ENCODE measurements at places on chromosomes 1 and 21.

DNA sequence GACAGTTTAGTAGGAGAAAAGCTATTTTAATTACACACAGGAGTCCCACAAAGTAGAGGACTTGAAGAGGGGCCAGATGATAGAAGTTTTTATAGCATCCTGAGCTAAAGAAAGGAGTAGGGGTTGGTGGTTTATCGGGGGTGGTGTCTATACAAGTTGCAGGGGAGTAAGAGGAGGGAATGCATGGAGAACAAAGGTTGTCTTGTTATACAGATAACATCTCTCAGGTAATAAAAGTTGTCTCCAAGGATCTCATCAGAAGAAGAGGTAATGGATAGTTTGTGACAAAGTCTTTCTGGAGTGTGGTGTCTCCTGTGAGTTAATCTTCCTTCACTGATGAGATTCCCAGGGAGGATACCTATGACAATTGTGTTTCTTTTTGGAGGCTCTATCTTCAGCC lies 23.4 kb upstream of the NUF2 start:
- no peak for DNase-seq

GRCh38 chr1:198620951-198621824 lies 17.7 kb upstream of the PTPRC start:
- peak; percentile 81 for DNase-seq

- DNase-seq, result no peak
Measured at GRCh38 chr21:42396799-42397745, 1.2 kb upstream of the TMPRSS3 start.

GRCh38 chr1:215672482-215672881 lies 105.4 kb downstream of the KCTD3 start:
- DNase-seq, result no peak

DNA sequence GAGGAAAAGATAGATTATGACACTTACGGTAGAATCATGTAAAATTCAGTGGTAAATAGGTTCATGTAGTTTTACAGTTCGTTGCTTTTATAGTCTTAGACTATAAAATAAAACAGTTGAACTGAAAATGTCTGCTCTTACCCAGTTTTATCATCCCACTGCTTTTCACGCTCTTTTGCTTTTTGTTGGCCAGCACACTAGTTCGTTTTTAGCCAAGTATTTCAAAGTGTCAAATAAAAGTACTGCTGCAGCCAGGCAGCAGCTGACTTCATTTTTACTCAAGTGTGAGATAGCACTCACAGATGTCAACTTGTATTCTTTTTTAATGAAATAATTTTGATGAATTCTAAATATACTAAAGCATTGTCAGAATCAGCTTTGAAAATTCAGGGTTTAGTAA lies 18.5 kb upstream of the BTG3 start:
- no peak for DNase-seq

DNA sequence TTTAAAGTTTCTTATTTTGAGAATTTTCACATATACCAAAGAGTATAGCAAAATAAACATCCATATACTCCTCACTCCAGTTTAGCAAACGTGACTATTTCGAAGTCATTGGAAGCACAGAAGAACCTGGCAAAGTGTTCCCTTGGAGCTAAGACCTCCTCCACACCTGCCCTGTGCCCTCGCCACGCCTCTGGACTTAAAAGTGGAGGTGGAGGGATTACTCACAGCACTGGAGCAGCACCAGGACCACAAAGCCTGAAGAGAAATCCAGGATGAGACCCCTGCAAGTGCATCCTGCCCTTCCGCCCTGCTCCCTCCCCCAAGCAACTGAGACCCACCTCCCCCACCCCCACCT lies 436 bp downstream of the CHI3L1 start:
- DNase-seq, result no peak

GRCh38 chr1:117312453-117313138 lies 54.7 kb upstream of the MAN1A2 start:
- DNase-seq, result peak; percentile 57

- peak; percentile 83 for DNase-seq
Measured at GRCh38 chr1:154479764-154480421, 22.1 kb upstream of the TDRD10 start.

GRCh38 chr1:158203693-158204457 lies 23.2 kb downstream of the CD1D start:
- DNase-seq, result peak; percentile 50

DNA sequence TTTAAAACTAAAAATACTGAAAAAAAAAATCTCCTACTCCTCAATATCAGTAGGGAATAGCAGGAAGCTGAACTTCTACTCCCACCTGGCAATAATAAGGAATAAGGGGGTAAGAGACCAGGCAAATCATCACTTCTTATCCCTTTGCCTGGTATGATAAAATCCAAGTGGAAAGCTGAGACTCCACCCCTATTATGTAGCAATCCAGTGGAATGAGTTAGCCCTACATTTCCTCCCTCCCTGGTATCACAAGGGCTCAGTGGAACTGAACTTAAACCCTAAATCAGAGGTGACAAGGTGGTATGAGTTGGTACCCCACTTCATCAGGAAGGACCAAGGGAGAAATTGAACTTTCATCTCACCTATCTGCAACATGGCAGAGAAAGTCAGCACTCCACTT lies 25.7 kb downstream of the TRIM33 start:
- no peak for DNase-seq

GRCh38 chr1:9385801-9386573 lies 93.3 kb downstream of the SPSB1 start:
- no peak for DNase-seq

- no peak for DNase-seq
Measured at GRCh38 chr21:16366207-16366606, 636.4 kb downstream of the USP25 start.

DNA sequence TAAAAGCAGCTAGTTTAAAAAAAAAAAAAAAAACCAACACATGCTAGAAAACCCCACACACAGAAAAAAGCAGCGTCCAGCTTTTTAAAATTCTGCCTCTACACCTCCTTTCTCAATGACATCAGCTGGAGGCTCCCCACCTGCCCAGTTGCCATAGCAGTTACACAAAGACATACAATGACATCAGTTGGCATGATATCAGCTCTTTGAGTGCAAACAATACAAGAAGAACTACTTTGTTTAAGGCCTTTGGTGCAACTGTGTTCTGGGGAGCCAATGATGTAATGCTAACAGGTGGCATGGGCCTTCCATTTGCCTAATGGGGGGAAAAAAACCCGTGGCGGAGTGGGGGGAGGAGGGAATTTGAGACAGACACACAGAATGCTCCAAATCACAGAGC lies 32.9 kb downstream of the DUSP10 start:
- peak; percentile 84 for DNase-seq

- DNase-seq, result no peak
Measured at GRCh38 chr1:152050886-152051675, 14.3 kb upstream of the S100A11 start.

DNA sequence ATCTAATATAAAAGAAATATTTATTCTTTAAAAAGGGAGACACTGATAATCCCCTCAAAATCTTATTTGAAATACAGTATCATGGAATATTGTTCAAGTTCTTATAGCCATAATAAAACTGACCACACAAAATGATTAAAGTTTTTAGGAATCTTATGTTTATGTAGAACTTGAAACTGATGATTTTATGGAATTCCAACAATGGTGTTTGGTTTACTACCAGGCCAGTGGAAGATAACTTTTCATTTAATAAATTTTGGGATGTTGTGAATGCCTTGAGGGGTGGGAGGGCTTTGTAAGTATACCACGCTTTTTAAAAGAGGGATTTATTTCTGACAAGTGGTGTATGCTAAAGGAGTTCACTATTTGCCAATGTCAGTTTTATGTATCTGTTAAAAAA lies 87.7 kb downstream of the RAB3GAP2 start:
- no peak for DNase-seq

GRCh38 chr1:207644166-207644851 lies 624 bp upstream of the CR1L start:
- no peak for DNase-seq

- DNase-seq, result no peak
Measured at GRCh38 chr1:11168731-11169130, 20.4 kb upstream of the ANGPTL7 start.

DNA sequence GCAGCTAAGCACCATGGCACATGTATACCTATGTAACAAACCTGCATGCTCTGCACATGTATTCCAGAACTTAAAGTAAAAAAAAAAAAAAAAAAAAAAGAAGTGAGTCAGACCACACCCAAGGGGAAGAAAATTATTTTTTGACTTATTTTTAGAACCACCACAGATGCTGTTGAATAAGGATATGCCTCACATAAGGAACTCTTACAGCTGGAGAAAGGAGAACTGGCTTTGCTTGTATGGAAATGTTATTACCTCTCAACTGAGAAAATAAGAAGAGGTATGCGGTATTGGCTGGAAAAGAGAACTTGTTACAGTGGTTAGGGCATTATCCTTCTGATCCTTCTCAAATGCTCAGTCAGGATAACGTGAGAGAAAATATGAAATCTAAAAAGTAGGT lies 27.5 kb upstream of the FCER1A start:
- no peak for DNase-seq

- DNase-seq, result no peak
Measured at GRCh38 chr1:50417946-50418599, 5.2 kb downstream of the DMRTA2 start.

GRCh38 chr1:84236256-84236655 lies 65.3 kb upstream of the SAMD13 start:
- DNase-seq, result no peak

DNA sequence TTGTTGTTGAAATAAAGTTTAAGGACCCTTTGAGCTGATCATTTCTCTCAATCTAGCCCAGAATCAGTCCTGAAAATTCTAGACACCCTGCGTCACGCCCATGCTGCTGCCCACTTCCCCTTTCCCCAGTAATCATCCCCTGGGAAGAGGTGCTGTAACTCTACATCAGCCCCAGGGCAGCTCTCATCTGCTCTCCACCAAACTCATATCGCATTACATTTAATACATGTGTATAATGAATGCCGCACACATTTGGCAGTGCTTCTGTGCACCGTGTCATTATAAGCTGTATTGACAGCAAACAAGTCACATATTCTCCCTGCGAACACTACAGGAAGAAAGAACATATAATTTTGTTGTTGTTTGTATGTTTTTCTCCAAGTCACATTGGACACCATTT lies 539.7 kb upstream of the DAB1 start:
- DNase-seq, result no peak

- peak; percentile 51 for DNase-seq
Measured at GRCh38 chr1:25704267-25704691, 87.7 kb downstream of the MAN1C1 start.

- no peak for DNase-seq
Measured at GRCh38 chr1:233695901-233696300, 82.0 kb downstream of the KCNK1 start.

DNA sequence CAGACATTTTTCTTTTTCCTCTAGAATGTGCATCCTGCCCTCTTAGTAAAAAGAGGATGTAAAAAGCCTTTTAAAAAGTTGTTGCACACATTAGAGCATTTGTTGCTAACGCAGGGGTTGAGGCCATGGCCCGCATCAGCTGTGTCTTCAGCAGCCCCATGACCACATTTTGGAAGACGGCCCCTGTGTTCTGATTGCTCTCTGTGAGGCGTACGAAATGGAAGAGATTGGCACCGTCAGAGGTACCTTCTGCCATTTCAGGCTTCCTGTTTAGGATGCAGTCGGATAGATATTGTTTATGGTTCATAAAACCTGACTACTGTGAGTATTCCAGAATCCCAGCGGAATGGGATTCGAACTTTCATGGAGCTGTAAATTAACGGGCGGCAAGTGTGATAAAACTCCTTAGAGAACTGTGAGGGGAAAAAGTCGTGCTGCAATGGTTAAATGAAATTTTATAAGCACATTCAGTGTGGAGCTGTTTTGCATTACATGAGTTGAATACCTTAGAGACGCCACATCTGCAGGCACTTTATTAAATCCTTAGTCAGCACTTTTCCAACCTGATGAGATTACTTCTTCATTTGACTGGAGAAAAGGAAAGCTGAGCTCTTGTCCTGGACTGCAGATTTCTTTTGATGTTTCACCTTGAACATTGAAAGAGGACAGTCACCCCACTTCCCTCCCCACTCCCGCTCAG lies 273.9 kb downstream of the TM2D1 start:
- no peak for DNase-seq

GRCh38 chr21:44583089-44583799 lies 2.8 kb upstream of the KRTAP10-5 start:
- DNase-seq, result no peak

- DNase-seq, result peak; percentile 37
Measured at GRCh38 chr1:67052741-67053534, 1.0 kb downstream of the SLC35D1 start.

- no peak for DNase-seq
Measured at GRCh38 chr1:61058483-61059245, 23.7 kb upstream of the NFIA start.

DNA sequence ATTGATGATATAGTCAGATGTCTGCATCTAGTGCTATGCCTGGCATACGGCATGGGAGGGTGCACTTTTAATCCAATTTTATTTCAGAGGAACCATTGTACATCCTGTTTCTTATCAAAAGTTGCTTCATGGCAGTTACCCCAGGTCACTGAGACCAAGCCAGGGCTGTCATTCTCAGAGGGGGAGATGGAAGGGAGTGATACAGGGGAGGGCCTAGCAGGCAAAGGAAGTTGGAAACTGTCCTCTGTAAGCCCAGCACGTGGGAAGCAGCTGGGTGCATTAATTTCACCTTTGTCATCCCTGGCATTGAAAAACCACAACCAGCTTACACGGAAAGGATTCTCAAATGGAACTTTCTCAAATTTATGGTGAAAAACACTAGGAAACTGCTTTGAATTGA lies 458.7 kb upstream of the ADAMTS5 start:
- no peak for DNase-seq

DNA sequence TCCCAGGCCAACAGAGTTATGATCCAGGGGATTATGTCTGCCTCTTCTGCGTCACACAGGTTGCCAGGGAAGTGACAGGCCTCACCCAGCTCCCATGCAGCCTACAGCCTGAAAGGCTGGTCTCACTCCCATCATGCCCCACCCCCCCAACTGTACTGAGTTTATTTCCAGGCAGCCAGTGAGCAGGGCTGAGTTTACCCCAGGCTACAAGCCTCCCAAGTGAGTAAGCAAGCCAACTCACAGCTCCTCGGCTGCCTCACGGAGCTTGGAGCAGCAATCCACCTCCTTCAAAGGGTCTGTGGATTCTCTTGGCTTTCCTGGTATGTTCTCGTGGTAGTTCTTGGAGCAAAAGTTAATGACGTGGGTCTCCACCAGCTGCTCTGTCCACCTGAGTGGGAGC lies 1147.6 kb upstream of the ADGRL4 start:
- DNase-seq, result no peak

DNA sequence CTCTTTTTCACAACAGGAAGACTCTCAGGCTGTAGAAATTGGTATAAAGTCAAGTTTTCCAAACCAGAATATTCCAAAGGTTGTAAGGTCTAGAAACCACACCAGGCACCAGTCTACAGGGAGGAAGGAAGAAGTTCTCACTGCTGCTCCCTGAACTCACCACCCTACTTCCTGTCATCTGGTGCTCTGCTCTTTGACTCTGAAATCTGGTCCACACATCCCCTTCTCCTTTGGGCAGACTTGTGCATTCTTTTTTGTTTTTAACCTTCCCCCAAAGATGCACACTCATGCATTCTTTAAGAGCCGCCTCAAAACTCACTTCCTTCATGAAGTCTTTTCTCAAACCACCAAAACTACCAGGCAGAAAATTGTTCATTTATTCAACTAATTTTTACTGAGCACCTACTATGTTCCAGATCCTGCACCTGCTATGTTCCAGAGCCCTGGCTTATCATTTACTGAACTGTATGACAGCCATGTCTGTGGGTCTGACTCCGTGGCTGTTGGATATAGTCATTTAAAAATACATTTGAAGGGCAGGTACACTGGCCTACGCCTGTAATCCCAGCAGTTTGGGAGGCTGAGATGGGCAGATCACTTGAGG lies 30.1 kb upstream of the EPS15 start:
- DNase-seq, result no peak
